Activated CD4-positive, alpha-beta memory T cell treated with anti-CD3 and anti-CD28 coated beads for 36 hours (primary cell): ENCODE measurements at places on chromosomes 5 and 9.

GRCh38 chr9:108474356-108474755 is 381.4 kb downstream of the ACTL7B start:
- H3K4me3 ChIP-seq = no peak overlapping the region
- no peaks in the 10 kb centered on the region for H3K27me3 ChIP-seq
- H3K27ac ChIP-seq = no peak overlapping the region
- no peaks in the 10 kb centered on the region for H3K4me1 ChIP-seq
- no peak for DNase-seq

DNA sequence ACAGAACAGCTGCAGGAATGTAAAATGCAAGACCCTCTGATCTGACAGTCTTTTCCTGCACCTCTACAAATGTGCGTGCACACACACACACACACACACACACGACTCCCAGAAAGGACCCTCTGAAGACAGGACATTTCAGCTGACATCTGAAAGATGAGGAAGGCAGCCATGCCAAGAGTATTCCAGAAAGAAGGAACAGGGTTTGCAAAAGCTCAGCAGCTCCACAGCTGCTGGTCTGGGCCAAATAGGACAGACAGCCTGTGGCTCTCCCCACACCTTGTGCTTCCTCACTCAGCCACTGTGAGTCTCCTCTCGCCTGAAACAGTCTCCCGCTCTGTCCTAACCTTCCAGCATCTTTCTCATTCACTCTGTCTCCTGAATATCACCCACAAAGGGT is 189.0 kb downstream of the PALM2AKAP2 start:
- H3K36me3 ChIP-seq = no peaks in the 10 kb centered on the region
- DNase-seq = no peak
- no peak overlapping the region for H3K4me3 ChIP-seq
- peak overlapping the region; percentile 52 for H3K27ac ChIP-seq
- peaks cover 60% of the 10 kb centered on the region for H3K4me1 ChIP-seq

DNA sequence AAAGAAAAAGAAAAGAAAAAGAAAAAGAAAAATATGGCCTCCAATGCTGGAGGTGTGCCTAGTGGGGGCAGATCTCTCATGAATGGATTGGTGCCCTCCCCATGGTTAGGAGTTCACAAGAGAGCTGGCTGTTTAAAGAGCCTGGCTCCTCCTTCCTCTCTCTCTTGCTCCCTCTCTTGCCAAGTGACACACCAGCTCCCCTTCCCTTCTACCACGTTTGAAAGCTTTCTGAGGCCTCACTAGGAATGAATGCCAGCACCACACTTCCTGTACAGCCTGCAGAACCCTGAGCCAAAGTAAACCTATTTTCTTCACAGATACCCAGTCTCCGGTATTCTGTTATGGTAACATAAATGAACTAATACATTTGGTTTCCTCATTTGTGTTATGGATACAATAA is 14.4 kb upstream of the GALNT10 start:
- H3K27ac ChIP-seq = no peak overlapping the region
- peaks cover 3% of the 10 kb centered on the region for H3K27me3 ChIP-seq
- H3K36me3 ChIP-seq = no peaks in the 10 kb centered on the region
- no peak for DNase-seq

GRCh38 chr5:171966270-171966669 is 40.2 kb downstream of the FBXW11 start:
- H3K4me3 ChIP-seq = no peak overlapping the region
- no peaks in the 10 kb centered on the region for H3K27me3 ChIP-seq
- peaks cover 14% of the 10 kb centered on the region for H3K36me3 ChIP-seq
